Neural crest cell (in vitro differentiated cells): ENCODE measurements at places on chromosomes 16 and 17.
A peak's percentile ranks its signal among the peaks of the same experiment; 100 is the strongest.

- no peak for DNase-seq
Measured at GRCh38 chr17:55116440-55116914, 147.9 kb downstream of the STXBP4 start.

GRCh38 chr16:84874983-84875382 is 55.2 kb downstream of the CRISPLD2 start:
- DNase-seq: no peak

DNA sequence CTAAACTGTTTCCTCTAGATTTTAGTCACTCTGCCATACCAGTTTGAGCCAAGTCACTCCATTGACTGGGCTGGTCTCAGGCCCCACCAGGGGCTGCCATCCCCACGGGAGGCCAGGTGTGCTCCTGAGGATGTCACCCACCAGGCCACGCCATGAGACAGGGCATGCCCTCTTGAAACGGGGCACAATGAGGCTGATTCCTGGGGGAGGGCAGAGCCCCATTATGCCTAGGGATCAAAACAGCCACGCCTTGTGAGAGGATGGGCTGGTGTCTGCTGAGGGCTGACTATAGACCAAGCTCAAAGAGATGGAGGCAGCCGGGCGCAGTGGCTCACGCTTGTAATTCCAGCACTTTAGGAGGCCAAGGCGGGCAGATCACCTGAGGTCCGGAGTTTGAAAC is 21.5 kb downstream of the GINS2 start:
- DNase-seq: no peak

- DNase-seq: no peak
Measured at GRCh38 chr16:86923656-86924055, 345.3 kb downstream of the FOXL1 start.

DNA sequence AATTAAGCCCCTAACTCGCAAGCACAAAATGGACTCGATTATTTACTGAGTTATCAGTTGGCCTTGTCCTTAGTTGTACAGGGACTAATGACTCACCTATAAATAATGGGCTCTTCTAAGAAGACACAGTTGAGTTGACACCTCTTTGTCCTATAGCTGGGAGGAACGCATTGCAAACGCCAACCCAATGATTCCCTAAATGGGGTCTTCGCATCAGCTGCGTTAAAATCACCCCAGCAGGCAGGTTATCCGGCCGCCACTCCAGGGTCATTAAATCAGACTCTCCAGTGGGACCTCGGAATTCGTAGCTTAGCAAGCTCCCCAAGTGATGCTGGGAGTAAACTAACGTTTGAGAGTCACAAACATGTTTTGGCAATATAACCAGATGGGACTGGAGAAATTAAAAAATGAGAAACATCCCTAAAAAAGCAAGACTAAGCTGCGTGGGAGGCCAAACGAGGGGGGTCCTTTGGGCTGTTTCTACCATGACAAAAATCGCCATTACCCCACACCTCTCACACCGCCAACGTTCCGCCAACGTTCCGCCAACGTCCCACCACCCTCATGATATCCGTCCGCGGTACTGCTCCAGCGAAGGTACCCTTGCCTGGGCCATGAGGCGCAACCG is 932 bp upstream of the NFE2L1 start:
- DNase-seq: no peak

DNA sequence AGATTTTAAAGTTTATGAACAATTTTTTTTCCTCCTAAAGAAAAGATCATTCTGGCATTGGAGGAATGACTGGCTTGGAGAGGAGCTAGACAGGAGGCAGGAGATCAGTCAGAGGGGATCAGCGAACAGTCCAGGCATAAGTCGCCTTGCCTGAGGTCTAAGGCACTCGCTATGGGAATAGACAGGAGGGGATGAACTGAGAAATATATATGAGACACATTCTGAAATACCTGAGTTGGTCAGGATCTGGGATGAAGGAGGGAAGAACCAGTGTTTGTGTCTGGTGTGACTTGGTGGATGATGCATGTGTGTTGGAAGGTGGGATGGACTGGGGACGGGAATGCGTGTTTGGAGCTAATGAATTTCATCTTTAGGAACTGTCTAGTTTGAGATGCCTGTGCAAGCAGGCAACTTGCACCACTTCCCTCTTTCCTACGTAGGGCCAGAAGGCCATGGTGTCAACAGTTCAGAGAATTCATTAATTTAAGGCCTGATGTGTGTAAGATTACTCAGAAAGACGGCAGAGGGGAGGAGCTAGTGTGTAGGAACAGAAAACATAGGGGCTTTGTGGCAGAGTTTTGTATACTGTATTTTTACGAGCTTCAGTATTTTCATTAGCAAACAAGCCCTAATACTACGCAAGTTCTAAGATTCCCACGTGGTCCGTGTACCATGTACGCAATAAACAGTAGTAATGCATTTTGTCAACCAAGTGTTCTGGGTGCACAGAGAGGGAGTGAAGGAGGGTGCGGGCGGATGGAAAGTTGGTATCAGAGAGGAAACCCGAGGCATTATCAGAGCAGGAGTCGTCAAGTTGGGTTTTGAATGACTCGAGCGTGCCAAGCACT is 825 bp downstream of the HEATR6 start:
- no peak for DNase-seq

DNA sequence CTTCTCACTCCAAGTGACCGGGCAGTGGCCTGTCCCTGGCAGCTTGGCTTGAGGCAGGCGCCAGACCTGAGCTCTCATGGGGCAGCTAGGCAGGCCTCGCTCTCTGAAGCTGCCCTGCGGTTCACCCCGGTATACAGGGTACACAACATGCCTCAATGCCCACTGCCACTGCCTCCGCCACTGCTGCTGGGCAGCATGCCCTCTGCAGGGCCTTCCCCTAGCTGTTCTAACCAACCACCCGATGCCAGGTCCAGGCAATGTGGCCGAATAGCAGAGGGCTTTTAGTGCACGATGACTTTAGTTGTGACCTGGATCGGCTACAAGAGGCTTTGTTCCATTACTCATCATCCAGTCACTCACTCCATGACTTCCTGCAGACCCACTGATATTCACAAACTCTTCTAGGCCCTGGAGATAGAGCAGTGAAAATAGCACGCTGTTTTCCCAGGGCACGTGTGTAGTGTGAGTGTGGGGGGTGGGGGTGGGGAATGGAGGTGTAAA is 19.7 kb downstream of the CDC42EP4 start:
- DNase-seq: no peak

DNA sequence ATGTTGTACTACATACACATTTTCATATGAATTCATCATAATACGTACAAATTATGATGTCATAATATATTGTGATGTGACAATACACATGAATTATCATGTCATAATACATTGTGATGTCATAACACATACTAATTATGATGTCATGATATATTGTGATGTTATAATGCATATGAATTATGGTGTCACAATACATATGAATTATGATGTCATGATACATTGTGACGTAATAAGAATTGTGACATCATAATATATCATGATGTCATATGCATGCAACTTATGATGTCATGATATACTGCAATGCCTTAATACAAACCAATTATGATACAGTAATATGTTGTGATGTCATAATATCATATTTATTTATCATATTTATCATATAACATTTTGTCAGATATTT is 2074.3 kb downstream of the TP53TG3F start:
- no peak for DNase-seq

DNA sequence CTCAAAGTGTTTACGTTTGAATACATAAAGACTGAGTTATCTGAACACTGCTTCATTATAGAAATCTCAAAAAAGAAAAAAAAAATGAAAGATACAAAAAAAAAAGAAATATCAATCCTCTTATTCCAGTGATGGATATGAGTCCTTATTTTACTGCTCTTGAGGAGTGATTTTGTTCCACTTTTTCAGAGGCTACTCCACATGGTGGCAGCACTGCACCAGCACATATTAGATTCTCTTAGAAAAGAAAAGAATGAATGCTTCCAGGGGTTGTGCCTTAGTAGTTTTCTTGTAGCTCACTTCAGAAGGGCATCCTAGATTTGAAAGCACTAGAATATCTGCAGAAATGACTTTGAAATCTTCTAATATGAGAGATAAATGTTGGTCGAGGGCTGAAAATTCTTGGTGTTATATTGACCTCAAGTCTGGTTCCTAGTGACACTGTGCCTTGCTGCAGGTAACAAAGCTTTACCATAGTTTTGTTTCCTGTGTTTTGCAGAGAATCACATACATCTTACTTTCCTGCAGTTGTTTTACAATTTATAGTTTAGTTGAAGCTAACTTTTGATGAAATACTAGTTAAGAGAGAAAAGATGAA is 25.9 kb downstream of the AP2B1 start:
- DNase-seq: peak; percentile 48

GRCh38 chr16:19926449-19927390 is 42.1 kb upstream of the GPRC5B start:
- DNase-seq: no peak

GRCh38 chr16:71428883-71429282 is 13.0 kb downstream of the TLE7 start:
- DNase-seq: no peak
